Activated effector memory CD4-positive, alpha-beta T cell treated with Interleukin-2 at 50 U/mL for 16 hours (primary cell): ENCODE measurements at places on chromosomes 4 and X.

DNA sequence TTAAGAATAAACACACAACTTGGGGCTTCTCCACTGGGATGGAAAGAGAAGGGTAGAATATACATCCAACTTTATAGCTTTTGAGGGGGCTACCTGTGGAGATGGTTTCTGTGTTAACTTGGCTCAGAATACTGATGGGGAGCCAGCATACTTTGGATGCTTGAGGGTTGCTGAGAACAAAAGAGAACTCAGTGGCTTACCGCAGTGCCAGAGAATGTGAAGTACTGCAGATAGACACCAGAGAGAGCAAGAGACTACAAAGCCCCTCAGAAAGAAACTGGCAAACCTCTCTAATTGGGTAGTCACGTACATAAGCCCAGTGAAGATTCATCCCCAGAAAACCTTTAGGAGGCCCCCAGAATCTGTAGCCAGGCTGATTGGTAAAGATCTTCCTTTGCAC is 214.4 kb downstream of the DCHS2 start:
- no peak for DNase-seq

- DNase-seq: no peak
These were observed at the start of gene GYG2 for GRCh38 chrX:2828344-2828958. TSS of gene GYG2 (plus strand) at chrX:2828930. CDS start at chrX:2830189, 1,259 bp downstream.

DNA sequence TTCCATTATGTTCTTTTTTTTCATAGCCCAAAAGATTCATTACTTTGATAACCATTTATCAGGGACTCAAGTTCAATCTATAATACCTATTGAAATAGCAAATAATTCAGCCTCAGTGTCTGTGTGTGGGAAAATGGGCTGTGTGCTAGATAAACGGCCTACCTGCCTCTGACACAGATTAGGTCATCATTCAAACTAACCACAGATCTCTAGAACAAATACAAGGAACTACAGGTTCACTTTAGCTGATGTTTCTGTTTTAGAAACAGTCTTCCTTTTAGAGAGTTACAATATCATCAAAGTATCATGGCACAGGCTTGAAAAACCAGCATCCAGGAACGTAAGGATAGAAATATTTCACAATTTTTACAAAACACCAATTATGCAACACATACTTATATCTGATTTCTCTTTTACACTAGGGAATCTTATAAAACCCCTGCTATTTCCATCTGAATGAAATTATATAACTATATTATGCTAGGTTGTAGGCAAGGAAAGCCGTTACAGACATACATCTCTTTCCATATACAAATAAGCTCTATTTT is 56.6 kb upstream of the MAB21L2 start:
- no peak for DNase-seq

DNA sequence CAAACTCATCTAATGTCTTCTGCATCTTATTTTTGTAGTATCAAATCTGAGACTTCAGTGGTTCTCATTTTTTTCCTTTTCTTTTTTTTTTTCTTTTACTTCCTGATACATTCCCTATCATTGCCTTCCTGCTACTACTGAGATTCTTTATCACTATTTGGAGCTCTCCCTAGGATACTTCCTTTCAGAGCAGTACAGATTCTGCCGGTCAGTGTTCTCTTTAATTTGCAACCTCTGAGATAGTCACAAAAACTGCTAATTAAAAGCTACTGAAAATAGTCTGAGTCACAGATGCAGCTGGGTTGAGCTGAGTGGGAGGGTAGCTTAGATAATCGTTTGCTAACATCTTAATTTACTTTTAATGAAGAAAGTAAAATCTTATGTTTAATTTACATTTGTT is 1279.7 kb downstream of the ARAP2 start:
- no peak for DNase-seq

- no peak for DNase-seq
These were observed 23.6 kb upstream of the GPR78 start for GRCh38 chr4:8556341-8557150.

- no peak for DNase-seq
These were observed 246.3 kb downstream of the NDST4 start for GRCh38 chr4:114866901-114867670.

DNA sequence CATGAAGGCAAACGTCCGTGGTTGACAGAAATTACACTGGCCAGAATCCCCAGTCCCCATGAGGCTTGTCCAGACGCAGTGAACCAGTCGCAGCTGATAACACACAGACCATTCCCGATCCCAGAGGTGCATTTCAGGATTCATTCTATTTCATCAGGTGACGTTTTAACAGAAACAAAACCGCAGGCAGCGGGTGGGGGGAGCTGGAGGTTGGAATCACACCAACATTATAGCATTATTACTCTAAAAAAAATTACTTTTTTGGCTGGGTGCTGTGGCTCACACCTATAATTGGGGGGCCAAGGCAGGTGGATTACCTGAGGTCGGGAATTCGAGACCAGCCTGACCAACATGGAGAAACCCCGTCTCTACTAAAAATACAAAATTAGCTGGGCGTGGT is 25.2 kb downstream of the NOP14 start:
- no peak for DNase-seq

DNA sequence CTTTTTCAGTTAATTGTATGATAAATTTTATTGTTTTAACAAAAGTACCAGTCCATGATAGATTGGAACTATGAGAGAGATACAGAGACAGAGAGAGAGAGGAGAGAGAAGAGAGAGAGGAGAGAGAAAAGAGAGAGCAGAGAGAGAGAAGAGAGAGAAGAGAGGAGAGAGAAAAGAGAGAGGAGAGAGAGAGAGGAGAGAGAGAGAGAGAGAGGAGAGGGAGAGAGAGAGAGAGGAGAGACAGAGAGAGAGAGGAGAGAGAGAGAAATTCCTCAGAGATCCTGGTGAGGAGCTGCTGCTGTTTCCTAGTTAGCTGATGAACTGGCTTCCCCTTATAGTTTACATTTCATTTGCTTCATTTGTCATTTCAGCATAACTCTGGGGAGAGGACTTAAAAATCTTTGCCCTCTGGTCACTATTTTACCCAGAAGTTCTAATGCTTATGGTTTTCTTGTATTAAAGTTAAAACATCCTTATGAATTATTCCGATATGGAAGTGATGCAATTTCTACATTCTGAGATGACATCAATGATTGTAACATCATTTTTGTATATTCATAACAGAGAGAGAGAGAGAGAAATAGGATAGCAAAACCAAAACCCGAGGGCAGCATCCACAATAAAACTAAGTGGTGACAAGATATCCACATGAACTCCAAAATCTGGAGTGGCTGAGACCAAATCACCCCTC is 10.8 kb downstream of the CTAG1A start:
- DNase-seq: no peak

DNA sequence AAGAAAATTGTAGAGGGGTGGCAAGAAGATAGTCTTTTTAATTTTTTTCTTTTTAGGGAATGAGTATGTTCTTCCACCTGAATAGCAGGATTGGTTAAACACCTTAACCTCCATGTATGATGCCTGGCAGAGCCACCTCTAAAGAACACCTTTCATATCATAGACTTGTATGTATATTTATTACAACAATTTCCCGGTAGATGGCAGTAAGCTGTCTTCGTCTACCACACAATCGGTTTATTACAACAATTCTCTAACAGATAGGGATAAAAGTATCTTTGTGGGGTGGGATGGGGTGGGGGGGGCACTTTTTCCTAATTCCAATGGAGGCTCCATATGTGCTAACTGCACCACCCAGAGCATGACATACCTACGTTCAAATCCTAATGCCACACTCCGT is 255.5 kb downstream of the LDB2 start:
- DNase-seq: no peak

GRCh38 chrX:72105436-72105835 is 26.3 kb downstream of the RTL5 start:
- DNase-seq: peak; percentile 37

GRCh38 chrX:28127662-28128061 is 146.4 kb upstream of the DCAF8L1 start:
- no peak for DNase-seq

DNA sequence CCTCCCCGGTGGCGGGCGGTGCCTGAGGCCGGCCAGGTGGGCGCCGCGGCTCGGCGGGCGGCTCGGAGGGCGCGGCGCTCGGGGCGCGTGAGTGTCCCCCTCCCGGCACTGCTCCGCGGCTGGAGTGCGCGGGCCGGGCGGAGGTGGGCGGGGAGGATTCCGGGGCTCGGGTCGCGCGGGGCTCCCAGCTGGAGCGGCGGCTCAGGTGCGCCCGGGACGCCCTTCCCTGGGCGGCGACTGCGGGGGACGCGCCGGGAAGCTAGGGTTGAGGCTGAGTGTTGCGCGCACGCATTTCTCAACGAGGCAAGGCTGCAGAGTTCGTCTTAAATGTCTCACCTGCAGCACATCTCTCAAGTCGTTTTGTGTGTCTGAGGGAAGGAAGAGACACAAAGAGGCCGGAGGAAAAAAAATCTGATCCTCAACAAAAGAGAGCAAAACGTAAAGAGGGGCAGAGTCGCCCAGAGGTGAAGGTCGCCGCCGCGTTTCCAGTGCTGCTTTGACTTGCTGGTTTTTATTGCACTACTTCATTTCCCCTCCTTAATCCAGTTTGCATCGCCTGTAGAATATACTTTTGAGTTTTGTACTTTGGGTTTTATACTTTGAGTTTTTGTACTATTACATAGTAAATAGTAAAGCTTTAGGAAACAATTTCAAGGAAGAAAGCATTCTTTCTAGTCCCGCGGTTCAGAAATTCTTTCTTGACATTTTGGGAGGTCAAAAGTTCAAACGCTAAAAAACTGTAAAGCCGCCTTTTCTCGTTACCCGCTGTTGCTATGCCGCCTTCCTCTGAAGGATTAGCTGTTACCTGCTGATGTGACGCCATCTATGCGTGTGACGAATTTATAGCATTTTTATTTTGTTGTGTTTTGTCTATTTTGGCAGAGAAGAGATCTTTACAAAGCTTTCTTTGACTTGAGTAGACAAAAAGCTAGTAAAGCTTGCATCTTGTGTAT is 106.5 kb upstream of the STOX2 start:
- no peak for DNase-seq

- DNase-seq: no peak
These were observed 246.2 kb downstream of the SCFD2 start for GRCh38 chr4:53119680-53120079.

DNA sequence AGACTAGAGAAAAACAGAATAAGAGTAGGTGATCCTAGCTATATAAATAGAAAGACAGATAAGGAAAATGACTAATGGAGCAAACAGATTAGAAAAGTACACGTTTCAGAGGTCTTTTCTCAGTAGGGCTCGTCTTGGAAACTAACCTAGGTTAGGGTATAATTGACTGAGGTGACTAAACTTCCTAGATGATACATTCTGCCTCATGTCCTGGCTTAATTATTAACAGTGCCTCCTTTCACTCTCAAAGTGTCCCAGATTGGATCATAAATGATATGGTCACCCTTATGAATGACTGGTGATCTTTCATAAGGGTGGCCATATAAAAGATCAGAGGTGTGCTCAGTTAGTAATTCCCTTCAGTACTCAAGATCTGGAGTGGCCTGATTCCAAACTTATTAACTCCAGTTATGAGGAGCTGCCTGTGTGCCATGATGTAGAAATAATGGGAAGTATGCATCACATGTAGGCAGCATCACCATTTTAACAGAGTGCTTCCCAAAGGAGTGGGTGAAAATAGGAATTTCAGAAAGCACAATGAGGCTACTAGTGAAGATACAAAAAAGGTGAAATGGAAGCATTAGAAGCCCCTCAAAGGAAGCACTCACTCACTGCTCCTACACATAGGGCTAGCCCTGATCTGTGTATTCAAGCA is 14.7 kb upstream of the GRIA3 start:
- DNase-seq: no peak

DNA sequence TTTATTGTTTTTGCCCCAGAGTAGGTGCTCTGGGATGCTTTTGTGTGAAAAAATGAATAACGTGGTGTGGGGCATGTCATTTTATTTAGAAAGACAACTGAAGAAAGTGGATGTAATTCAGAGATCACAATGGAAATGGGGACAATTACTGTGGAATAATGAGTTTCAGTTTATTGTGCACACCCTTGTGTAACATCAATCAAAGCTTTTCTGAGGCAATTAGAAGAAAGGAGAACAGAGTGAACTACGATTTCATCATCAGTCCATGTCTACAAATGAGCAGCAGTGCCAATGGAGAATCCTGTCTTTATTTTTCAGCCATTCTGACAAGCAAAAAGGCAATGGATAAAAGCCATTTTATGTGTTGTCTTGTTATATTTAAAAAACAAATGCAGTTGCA is 339.2 kb downstream of the TMA16 start:
- no peak for DNase-seq

DNA sequence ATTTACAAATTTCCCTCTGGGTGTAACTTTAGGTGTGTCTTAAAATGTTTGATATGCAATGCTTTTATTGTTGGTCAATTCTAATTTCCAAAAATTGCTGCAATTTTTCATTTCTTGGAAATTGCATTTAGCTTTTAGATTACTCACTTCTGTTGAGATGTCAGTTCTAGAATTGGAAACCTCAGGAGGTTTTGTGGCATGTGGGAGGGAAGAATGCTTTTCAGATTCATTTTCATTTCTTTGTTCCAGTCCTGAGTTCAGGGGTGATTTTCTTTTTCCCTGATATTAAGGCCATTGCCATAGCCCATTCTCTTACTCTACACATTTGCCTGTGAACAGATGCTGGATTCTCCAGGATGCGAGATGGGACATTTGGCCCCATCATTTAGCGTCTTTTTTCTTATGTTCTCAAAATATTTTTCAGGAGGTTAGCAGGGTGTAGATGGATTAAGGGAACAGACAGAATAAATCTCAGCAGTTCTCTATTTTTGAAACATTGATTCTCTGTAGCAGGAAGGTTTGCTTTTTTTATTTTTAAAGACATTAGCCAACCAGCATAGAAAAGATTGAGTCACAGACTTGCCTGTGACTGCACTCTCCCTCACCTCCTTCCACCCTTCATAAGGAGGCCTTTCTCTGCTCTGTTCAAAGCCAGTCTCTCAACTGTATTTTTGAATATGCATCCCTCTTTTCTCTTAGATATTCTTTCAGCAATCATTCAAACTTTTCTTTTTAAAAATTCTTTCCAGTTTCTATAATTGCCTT is 238.4 kb upstream of the ANXA3 start:
- no peak for DNase-seq

- DNase-seq: no peak
These were observed 23.0 kb upstream of the HS3ST1 start for GRCh38 chr4:11451716-11452115.

GRCh38 chrX:94977986-94978385 is 1304.0 kb downstream of the FAM133A start:
- DNase-seq: no peak

DNA sequence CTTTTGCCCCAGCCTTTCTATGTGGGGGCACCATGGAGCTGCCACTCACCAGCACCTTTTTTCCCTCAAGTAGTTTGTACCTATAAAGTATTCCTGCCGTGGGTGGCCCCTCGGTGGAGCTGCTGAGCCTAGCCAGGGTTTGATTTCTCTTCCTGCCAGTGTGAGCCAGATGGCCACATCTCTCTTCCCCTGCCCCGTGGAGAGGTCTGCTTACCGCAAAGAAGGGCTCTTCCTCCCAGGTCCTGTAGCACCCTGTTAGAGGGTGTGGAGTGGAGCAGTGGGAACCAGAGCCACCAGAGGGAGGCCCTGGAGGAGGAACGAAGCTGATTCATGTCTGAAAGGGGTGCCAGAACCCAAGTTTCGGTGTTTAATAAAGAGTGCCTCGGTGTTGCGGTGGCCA is 95.4 kb downstream of the PTTG2 start:
- DNase-seq: no peak
